ENCODE measurements at places on chromosomes 4 and X. TPM values are rescaled to one million over a fixed set of nuclear protein-coding genes. Genes with fewer than 3 reads are reported as not detected.

The PTCHD1 gene
- total RNA-seq, result not detected

The CXCL6 gene
- total RNA-seq, result 8.1 TPM

The CA5B gene
- 7.8 TPM for total RNA-seq

The OTUD5 gene
- total RNA-seq, result 43.4 TPM

The IRS4 gene
- not detected for total RNA-seq

The PRDM5 gene
- total RNA-seq, result 18.7 TPM

- peaks cover 73% of the 10 kb centered on the region for H3K27me3 ChIP-seq
- no peak for DNase-seq
- H3K27ac ChIP-seq, result no peak overlapping the region
- H3K4me3 ChIP-seq, result no peak overlapping the region
- H3K4me1 ChIP-seq, result no peaks in the 10 kb centered on the region
Observed at GRCh38 chr4:8860892-8861575, 10.6 kb downstream of the HMX1 start.

DNA sequence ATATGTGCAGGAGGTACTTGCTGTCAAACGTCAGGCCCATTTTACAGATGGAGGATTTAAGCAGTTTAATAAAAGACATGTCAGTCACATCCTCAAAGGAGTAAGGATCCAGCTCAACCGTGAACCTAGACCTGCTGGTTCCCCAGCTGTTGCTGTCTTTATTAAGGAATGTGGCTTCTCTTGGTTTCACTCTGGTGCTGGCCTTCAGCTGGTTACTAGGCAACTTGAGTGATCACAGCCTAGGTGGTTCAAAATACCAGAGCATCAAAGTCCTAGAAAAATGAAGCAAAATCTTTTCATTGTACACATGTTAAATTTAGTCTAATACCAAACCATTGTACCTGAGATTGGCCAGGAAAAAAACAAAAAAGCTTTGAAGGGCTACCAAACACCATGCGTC lies 32.7 kb upstream of the GLRA2 start:
- H3K27ac ChIP-seq, result peak overlapping the region; percentile 21
- H3K4me1 ChIP-seq, result no peaks in the 10 kb centered on the region
- no peak for DNase-seq
- H3K27me3 ChIP-seq, result no peaks in the 10 kb centered on the region
- no peaks in the 10 kb centered on the region for H3K36me3 ChIP-seq

DNA sequence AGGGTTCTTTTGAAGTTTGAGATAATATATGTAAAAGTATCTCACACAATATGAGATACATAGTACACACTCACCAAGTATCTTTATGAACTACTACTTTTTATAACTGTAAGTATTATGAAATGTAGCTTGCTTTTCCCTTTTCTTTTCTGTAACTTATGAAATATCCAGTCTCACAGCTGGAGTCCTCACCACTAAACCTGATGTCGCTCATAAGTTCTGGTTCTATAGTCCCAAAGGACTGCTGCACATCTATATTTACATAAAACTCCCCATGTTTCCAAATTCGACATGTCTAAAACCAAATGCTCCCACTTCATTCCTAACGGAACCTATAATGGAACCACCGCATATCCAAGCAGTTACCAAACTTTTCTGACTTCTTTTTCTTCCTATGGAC lies 186.5 kb upstream of the SLC7A11 start:
- no peaks in the 10 kb centered on the region for H3K27me3 ChIP-seq
- no peaks in the 10 kb centered on the region for H3K4me1 ChIP-seq
- DNase-seq, result no peak
- H3K36me3 ChIP-seq, result no peaks in the 10 kb centered on the region
- H3K4me3 ChIP-seq, result no peak overlapping the region

- no peaks in the 10 kb centered on the region for H3K36me3 ChIP-seq
- DNase-seq, result peak; percentile 39
- H3K4me1 ChIP-seq, result no peaks in the 10 kb centered on the region
Observed at GRCh38 chrX:149286940-149287349, 218.2 kb downstream of the IDS start.

- H3K27me3 ChIP-seq, result no peaks in the 10 kb centered on the region
- no peak for DNase-seq
- H3K27ac ChIP-seq, result no peak overlapping the region
- H3K4me1 ChIP-seq, result peaks cover 6% of the 10 kb centered on the region
- H3K4me3 ChIP-seq, result no peak overlapping the region
- 0 out of 2 replicates have a peak, but pooled peaks cover 5% of the 10 kb centered on the region for H3K36me3 ChIP-seq
Observed at GRCh38 chr4:106210021-106210420, 106.0 kb downstream of the TBCK start.

GRCh38 chr4:4647041-4647440 lies 105.2 kb upstream of the STX18 start:
- H3K27me3 ChIP-seq, result no peaks in the 10 kb centered on the region
- no peak overlapping the region for H3K4me3 ChIP-seq
- H3K27ac ChIP-seq, result 0 out of 2 replicates have a peak overlapping the region, but pooled peaks have one; percentile 21

GRCh38 chrX:47723689-47724088 lies 64.7 kb upstream of the UXT start:
- no peak overlapping the region for H3K27ac ChIP-seq
- H3K27me3 ChIP-seq, result no peaks in the 10 kb centered on the region
- no peaks in the 10 kb centered on the region for H3K4me1 ChIP-seq

GRCh38 chr4:186685767-186686183 lies 37.9 kb downstream of the FAT1 start:
- H3K4me3 ChIP-seq, result peak overlapping the region; percentile 41
- H3K27ac ChIP-seq, result peak overlapping the region; percentile 79
- H3K4me1 ChIP-seq, result peaks cover 40% of the 10 kb centered on the region
- no peaks in the 10 kb centered on the region for H3K36me3 ChIP-seq

- H3K4me3 ChIP-seq, result no peak overlapping the region
- DNase-seq, result no peak
- no peak overlapping the region for H3K27ac ChIP-seq
Observed at GRCh38 chr4:38781854-38782261, 932 bp downstream of the TLR10 start.

DNA sequence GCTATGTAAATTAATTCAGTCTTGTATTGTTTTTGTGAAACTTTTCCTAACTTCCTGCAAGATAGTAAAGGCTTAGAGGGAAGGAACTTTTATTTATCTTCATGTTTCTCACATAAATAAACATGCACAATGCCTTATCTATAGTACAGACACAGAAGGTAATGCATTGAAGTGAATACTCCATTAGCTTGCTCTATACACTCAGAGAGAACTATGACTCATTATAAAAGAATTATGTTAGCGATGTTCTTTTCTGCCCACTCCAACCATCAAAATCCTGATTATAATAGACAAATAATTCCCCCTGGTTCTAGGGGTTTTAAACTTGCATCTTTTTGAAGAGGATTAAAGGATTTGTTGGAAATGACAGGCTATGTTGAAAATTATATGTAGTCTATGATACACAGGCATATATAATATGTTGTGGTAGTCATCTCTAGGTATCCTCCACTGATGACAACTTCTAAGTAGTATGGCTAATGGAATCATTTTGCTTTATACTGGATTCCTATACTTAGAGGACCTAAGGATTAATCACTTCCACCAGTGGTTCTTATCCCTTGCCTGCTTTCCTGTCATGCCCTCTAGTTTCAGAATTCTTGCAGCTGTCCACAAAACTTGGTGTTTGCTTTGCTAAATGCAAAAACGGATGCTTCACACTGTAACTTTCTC lies 115.7 kb downstream of the NDST4 start:
- no peak overlapping the region for H3K27ac ChIP-seq
- H3K4me3 ChIP-seq, result no peak overlapping the region
- no peaks in the 10 kb centered on the region for H3K36me3 ChIP-seq
- DNase-seq, result peak; percentile 32

- no peak overlapping the region for H3K4me3 ChIP-seq
- no peak for DNase-seq
- no peaks in the 10 kb centered on the region for H3K4me1 ChIP-seq
- no peaks in the 10 kb centered on the region for H3K27me3 ChIP-seq
- no peaks in the 10 kb centered on the region for H3K36me3 ChIP-seq
Observed at GRCh38 chrX:9651737-9652136, 113.9 kb downstream of the GPR143 start.

GRCh38 chr4:120843849-120844527 lies 78.5 kb downstream of the PRDM5 start:
- no peak overlapping the region for H3K27ac ChIP-seq
- no peak overlapping the region for H3K4me3 ChIP-seq
- no peaks in the 10 kb centered on the region for H3K36me3 ChIP-seq
- H3K27me3 ChIP-seq, result no peaks in the 10 kb centered on the region

DNA sequence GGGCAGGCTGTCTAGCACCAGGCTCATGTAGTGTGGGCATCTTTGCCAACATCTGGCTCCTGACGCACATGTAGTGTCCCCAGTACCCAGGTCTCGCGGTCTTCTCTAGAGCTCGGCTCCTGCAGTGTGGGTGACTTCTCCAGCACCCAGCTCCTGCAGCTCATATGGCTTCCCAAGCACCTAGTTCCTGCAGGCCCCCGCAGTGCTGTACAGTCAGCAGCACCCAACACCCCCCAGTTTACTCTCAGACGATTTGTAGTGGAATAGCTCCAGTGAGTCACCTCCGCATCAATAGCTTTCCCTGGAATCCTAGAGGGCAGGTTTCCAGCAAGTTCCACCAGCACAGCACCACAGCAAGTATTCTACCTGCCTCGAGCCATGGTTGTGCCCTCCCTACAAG lies 30.9 kb downstream of the ZNF41 start:
- peaks cover 19% of the 10 kb centered on the region for H3K36me3 ChIP-seq
- no peak overlapping the region for H3K4me3 ChIP-seq
- no peaks in the 10 kb centered on the region for H3K4me1 ChIP-seq
- no peak for DNase-seq
- no peaks in the 10 kb centered on the region for H3K27me3 ChIP-seq
- H3K27ac ChIP-seq, result no peak overlapping the region

GRCh38 chrX:3351276-3351675 lies 4.8 kb upstream of the MXRA5 start:
- no peak overlapping the region for H3K27ac ChIP-seq
- no peaks in the 10 kb centered on the region for H3K4me1 ChIP-seq
- H3K36me3 ChIP-seq, result no peaks in the 10 kb centered on the region

DNA sequence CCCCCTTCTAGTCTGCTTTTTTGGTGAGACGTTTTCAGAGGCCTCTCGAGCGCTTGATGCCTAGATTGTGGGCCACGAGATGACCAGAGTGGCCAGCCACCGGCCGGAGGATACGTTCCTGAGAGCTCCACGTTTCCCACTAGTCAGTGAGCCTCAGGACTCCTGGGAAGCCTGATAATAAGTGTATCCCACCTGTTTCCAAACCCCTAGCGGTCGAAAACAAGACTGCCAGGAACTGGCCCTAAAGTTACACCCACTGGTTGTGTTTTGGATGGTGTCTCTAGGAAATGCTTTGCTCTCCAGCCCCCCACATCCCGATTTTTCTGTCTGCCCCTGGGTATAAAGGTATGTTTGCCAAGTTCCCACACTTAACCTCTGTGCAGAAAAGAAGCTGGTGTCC lies 4.6 kb upstream of the RS1 start:
- no peaks in the 10 kb centered on the region for H3K4me1 ChIP-seq
- no peak overlapping the region for H3K4me3 ChIP-seq
- H3K36me3 ChIP-seq, result no peaks in the 10 kb centered on the region
- no peak for DNase-seq

DNA sequence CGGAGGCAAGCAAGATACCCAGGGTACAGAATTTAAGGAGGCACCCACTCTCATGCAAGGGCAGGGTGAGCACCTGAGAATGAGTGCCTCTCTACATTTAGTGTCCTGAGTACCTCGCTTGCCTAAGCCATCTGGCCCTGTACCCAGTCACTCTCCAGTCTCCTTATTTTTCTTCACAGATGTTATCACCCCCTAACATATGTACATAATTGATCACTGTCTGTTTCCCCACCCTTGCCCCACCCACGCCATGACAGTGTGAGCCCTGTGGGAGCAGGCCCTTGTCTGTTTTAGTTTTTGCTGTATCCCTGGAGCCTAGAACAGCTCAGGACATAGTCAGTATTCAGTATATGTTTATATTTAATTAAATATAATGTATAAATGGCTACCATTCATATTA lies 113.6 kb downstream of the SPRY1 start:
- no peaks in the 10 kb centered on the region for H3K36me3 ChIP-seq
- DNase-seq, result no peak
- H3K27ac ChIP-seq, result no peak overlapping the region
- H3K4me3 ChIP-seq, result no peak overlapping the region

DNA sequence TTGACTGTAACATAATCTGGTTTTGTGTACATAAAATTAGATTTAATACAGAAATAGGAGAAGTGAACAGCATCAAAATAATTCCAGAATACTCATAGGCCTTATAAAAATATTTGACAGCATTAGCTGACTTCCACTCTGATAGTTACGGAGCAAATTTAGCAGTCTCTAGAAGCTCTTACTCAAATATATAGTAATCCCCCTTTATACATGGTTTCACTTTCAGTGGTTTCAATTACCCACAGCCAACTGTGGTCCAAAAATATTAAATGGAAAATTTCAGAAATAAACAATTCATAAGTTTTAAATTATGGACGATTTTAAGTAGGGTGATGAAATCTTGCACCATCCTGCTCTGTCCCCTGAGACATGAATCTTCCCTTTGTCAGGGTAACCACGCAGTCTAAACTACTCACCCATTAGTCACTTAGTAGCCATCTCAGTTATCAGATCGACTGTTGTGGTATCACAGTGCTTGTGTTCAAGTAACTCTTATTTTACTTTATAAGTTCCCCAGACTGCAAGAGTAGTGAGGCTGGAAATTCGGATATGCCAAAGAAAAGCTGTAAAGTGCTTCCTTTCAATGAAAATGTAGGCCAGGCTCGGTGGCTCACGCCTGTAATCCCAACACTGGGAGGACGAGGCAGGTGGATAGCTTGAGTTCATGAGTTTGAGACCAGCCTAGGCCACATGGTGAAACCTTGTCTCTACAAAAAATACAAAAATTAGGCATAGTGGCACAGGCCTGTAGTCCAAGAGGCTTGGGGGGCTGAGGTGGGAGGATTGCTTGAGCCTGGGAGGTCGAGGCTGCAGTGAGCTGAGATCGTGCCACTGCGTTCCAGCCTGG lies 17.2 kb upstream of the RTL9 start:
- H3K36me3 ChIP-seq, result no peaks in the 10 kb centered on the region
- no peaks in the 10 kb centered on the region for H3K27me3 ChIP-seq
- peak overlapping the region; percentile 99 for H3K27ac ChIP-seq
- peak; percentile 88 for DNase-seq
- H3K4me3 ChIP-seq, result peak overlapping the region; percentile 61

GRCh38 chrX:132266583-132267355 lies 47.5 kb upstream of the RAP2C start:
- H3K27me3 ChIP-seq, result no peaks in the 10 kb centered on the region
- no peak overlapping the region for H3K4me3 ChIP-seq

GRCh38 chr4:147734496-147734895 lies 2.6 kb downstream of the ARHGAP10 start:
- peak overlapping the region; percentile 96 for H3K4me3 ChIP-seq
- H3K27ac ChIP-seq, result no peak overlapping the region
- no peaks in the 10 kb centered on the region for H3K36me3 ChIP-seq
- no peak for DNase-seq
- H3K4me1 ChIP-seq, result peaks cover 37% of the 10 kb centered on the region

Measured in GM23248 (cell line).